ENCODE measurements at places on chromosomes 1 and 21.

DNA sequence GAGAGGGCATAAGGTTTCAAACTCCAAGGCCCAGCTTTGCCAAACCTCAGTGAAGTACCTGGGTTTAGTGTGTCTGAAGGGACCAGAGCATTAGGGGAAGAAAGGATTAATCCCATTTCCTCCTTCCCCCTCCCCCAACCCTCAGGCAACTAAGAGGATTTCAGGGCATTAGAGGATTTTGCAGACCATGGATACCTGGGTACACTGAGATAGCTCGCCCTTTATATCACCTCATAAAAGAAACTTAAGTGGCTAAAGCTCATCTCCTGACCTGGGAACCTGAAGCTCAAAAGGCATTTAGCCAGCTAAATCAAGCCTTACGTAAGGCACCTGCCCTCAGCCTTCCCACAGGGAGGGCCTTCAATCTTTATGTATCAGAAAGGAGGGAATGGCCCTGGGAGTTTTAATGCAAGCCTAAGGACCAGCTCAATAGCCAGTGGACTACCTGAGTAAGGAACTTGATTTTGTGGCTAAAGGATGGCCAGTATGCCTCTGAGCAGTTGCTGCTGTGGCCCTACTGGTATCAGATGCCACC, 26.4 kb upstream of the SMYD3 start:
- no peak for DNase-seq

- peak; percentile 88 for DNase-seq
Observed at GRCh38 chr1:26602378-26602959, 72.9 kb downstream of the RPS6KA1 start.

- no peak for DNase-seq
Observed at GRCh38 chr1:195866781-195867222, 741.4 kb downstream of the KCNT2 start.

DNA sequence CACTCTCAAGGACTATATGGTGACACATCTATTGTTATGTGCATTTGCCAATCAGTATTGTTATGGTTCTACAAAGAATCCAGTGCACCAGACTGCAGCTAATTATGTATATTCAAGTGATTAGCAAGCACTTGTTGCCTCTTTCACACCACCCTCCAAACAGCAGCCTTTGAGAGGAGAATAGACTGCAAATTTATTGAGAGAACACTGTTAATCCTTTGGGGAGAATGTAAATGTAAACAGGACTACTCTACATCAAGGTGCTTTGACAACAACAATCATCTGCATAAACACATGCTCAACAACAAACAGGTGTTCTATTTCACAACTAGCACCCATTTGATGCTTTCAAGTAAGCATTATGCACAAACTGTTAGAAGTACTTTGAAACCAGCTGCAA, 117.4 kb downstream of the AKT3 start:
- DNase-seq: no peak

DNA sequence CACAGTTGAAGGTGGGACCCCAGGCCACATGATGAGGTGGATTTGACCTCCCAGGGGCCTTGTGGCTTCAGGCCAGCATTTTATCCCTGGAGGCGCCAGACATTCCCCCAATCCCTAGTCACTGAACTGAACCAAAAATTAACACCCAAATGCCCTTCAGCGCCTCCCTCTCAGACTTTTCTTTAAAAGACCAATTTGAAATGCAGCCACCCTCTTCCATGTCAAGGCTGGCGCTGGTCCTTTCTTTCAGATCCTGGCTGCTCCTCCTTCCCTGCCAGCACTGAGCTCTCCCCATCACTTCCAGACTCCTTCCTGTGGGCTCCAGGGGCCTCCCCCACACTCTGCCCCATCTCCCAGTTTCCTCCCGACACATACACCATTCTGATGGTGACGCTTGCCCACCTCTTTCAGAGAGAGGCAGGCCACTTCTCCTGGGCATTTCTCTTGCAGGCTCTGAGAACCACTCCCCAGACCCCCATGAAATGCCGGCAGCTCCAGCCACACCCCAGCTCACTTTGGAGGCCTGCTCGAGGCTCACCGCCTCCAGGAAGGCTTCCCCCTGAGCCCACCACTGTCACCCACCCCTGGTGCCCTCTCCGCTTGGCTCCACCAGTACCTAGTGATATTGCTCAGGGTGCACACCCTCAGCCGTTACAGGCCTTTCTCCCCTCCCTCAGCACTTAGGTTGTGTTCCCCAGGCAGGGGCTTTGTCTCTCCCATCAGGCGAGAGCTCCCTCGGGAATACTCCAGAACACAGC, 27.0 kb downstream of the NAV1 start:
- no peak for DNase-seq

DNA sequence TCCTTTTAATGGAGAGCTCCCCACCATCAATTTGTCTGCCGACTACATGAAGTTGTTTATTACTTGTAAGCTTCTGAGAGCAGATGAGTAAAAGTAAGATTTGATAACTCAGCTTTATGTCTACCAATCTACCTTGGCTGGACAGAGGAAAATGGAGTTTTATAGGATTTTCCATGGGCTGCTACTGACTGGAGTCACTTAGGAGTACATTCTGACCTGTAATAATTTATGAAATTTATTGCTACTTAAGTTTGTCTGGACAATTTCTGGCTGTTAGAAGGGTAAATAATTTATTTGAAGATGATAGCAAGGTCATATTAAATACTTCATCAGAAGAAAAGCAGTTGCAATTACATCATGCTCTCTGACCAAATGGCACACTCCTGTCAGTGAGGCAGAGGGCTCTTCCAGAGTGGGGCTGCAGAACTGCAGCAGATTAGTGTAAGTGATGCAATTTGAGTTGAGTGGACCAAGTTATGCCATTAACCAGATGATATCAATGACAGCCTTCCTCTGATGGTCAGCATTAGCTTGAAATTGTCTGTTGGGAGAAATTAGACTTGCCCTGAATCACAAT, 736.7 kb upstream of the PTBP2 start:
- DNase-seq: no peak

DNA sequence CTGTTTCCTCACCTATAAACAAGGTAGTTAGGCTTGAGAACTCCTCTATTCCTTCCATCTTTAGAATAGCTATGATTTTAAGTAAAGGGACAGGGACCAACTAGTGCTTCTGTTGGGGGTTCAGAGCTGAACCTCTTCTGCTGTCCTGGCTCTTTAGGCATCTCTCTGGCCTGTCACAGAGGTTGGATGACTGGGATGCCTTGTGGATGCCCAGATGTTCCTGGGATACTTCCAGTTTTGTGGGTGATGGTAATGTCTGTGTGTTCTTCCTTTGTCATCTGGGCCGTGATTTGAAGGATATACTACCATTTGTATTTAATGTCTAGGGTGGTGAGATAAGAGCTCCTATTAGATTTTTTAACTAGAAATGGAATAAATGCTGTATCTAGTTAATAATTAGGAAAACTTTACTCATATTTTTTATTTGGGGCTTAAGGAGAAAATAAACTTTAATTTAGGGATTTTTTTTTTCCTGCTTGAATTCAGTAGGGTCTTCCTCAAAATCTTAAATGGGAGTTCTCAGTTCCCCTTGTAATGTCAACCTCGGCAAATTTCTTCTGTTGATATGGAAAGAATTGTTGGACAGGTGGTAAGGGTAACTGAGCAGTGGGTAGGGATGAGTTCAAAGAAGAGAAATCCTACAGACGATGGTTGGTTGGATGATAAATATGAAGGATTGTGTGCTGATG, 47.2 kb downstream of the LAMC1 start:
- DNase-seq: peak; percentile 44

GRCh38 chr1:245242989-245243388, 88.2 kb downstream of the KIF26B start:
- no peak for DNase-seq

DNA sequence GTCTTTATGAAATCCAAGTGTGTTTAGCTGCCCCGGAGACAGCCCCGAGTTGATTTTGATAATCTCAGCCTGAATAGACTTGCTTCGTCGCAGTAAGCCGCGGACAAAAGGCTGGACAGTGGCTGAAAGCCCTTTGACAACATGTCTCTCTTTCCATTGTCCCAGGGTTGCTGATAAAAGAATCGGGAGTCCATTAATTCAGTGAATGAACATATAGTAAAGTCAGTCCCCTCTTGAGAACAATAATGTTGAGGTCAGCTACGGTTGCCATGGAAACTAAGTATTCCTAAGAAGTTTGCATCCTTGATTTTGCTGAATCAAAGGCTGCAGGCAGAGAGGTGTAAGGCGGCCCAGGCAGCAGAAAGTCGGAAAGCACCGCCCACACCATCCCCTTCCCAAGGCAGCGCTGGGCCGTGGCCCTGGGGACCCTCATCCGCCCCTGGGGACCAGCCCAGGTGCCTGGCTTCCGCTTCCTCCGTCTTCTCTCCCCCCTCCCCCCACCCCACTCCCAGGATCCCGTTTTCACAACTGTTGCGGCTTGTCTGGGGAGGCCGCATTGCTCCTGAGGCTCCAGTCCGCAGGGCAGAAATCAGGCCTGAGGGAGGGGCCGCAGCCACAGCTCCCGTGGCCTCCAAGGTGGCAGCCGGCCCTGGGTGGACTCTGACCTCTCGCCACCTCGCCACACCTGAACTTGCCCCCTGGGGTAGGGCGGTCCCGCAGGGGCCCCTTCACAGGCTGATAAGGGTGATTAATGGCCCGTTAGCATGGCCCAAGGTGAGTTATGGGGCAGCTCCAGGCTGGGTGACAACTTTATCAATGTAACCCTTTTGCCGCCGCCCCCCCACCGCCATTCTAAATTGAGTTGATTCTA, 180.9 kb downstream of the PRDM16 start:
- no peak for DNase-seq

- no peak for DNase-seq
Observed at GRCh38 chr1:9596415-9597123, 7.9 kb downstream of the TMEM201 start.

DNA sequence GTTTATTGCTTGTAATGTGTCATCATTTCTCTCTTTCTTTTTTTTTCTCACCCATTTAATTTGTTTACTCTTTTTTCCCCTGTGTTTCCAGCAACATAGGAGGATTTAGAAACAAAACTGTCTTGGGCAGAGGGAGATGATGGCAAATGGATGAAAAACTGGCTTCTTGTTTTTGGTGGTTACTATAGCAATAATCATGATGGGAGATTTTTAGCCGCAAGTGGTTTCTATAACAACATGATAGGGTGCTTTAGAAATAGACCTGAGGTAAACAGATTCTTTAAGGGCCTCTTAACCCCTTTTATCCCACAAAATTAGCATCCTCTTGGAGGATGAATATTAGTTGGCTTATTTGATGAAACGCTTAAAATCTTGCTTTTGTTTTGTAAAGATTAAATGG, 51.6 kb downstream of the CRB1 start:
- DNase-seq: no peak

GRCh38 chr21:37324558-37324957, 42.0 kb upstream of the DYRK1A start:
- no peak for DNase-seq

- DNase-seq: no peak
Observed at GRCh38 chr1:153773096-153773921, 1.9 kb upstream of the SLC27A3 start.

DNA sequence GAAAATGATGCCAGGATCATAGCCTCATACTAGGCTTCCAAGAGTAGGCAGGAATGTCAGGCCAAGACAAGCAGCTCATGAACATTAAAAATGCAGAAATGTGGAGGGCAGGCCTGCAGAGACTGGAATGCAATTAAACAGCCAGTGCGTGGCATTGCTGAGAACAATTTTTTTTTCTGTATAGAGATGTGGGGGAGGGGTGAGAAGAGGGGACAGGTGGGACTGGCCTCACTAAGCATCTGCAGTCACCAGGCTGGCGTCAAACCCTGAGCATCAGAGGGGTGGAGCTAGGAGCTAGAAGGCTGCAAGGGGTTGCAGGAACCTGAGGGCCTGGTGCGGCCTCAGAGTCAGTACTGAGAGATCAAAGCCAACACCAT, 114.1 kb downstream of the TNR start:
- DNase-seq: no peak

DNA sequence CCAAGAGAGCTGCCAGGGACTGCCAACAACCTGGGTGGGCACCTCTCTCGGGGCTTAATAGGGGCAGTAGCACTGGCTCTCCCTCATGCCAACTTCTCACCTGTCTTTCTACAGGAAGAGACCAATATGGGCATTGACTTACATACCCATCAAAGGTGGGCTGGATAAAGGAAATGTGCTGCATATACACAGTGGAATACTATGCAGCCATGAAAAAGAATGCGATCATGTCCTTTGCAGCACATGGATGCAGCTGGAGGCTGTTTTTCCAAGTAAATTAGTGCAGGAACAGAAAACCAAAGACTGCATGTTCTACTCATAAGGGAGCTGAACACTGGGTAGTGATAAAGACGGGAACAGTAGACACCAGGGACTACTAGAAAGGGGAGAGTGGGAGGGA, 172.5 kb downstream of the URB2 start:
- no peak for DNase-seq

- peak; percentile 81 for DNase-seq
Observed at GRCh38 chr21:42396799-42397745, 1.2 kb upstream of the TMPRSS3 start.

- DNase-seq: no peak
Observed at GRCh38 chr21:32412162-32413014, at the start of gene EVA1C. Gene EVA1C (plus strand): TSS chr21:32412706. CDS start chr21:32412854, 148 bp downstream.

- DNase-seq: no peak
Observed at GRCh38 chr1:87169263-87169910, 159.3 kb upstream of the LMO4 start.

GRCh38 chr1:51463561-51463960, 55.5 kb downstream of the EPS15 start:
- no peak for DNase-seq

DNA sequence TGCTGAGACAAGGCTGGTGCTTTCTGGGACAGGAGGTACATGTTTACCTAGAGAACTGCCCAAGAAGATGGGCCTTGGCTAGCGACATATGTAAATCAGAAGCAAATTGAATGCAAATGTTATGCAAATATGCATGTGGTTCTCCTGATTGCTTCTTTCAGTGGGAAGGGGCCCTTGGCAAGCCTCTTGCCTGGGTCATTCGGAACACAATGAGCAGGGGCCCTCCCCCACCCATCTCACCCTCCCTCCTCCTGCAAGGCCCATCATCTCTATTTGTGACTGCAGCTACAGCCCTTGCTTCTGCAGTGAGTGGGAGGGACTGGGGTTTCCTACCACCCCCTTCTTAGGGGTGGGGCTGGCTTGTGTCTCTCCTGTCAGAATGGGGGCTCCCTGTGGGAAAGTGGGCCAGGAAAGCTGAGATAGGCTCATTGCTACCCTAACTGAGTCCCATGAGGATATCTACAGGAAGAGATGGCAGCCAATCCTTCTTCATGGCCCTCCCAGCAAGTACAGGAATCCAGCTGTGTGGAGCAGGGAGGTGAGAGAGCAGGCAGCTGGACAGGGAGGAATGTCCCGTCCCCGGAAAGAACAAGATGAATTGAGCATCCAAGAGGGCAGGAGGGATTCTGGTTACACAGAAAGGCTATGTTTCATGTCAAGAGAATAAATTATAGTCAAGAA, 31.0 kb downstream of the FOXD2 start:
- DNase-seq: peak; percentile 20

DNA sequence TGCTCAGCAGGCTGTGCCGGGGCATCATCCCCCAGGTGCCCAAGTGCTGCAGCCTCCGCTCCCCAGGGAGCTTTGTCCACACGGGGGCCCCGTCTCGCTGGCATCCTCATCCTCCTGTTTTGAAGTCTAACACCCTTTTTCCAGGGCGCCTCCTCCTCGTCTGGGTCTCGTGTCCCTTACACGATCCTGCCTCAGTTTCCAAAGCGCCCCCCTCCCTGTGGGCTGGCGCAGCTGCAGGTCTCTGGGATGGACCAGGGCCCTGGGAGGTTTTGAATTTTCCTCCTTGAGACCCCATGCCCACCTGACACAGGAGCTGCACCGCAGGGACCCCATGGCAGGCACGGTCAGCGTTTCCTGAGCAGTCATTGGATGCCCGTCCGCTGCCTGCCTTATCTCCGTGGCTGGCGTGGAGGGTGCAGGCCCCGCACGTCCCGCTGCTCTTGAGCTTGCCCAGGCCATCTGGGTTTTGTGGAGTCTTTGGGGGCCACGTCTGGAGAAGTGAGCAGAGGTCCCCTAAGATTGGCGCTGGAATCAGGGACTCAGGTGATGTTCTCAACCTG, 37.4 kb upstream of the DIP2A start:
- DNase-seq: no peak

Data from NAMALWA (cell line).